ENCODE measurements at places on chromosomes 11 and 22.

- DNase-seq: no peak
Observed at GRCh38 chr22:47213571-47214230, 451.3 kb downstream of the TBC1D22A start.

DNA sequence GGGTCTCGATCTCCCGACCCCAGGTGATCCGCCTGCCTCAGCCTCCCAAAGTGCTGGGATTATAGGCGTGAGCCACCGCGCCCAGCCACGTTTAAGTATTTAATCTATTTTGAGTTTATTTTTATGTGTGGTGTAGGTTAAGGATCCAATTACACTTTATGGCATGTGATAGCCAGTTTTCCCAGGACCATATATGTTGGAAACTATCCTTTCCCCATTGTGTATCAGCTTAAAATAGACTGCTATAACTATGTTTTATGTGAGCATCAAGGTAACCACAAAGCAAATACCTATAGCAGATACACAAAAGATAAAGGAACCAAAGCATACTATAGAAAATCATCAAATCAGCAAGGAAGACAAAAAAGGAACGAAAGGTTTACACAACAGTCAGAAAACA lies 42.4 kb downstream of the TTC28 start:
- no peak for DNase-seq

DNA sequence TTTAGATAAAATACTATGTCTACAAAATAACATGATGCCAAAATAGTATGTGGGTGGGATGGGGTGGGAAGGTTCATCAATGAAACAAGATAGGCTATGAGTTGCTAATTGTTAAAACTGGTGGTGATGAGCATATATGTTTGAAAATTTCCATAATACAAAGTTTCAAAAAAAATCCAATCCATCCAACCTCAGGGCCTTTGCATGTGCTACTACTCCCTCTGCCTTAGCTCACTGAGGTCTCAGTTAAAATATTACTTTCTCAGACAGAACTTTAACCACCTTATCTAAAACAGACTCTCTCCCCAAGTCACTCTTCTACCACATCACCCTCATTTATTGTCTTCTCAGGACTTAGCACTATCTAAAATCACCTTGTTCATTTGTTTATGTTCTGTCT lies 201.1 kb downstream of the TTC28 start:
- DNase-seq: no peak

DNA sequence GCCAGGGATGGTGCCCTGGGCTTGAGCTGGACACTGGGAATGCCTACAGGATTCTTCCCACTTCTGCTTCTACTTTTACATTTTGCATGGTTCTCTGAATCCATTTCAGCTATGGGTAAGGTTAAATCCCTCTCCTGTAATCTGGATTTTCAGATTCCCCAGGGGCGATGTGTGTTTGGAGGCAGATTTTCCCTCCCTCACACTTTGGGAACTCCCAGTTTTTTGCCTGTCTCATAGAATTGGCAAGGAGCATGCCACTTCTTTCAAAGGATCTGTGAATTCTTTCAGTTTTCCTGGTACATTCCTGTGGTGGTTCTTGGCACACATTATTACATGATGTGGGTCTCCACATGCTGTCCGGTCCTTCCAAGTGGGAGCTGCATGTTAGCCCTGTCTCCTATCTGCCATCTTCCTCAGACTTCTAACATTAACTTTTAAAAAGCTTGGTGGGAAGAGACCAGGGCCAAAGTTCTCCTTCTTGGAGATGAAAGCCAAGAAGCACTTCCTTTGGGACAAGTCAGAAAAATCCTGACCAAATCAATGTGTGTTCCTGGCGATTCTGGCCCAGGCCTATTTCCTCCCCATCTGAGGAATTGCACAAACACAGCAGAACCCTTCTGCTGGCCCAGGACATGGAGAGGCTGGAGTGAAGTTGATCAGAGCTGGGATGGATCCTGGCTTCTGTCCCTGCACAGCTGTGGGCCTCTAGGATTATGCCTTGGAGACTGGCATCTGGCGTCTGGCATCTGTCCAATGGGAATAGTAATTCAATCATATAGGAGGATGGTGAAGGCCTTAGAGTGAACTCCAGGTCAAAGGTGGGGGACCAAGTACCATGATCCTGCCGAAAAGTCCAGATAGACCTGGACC lies 5.4 kb upstream of the APOL2 start:
- no peak for DNase-seq

DNA sequence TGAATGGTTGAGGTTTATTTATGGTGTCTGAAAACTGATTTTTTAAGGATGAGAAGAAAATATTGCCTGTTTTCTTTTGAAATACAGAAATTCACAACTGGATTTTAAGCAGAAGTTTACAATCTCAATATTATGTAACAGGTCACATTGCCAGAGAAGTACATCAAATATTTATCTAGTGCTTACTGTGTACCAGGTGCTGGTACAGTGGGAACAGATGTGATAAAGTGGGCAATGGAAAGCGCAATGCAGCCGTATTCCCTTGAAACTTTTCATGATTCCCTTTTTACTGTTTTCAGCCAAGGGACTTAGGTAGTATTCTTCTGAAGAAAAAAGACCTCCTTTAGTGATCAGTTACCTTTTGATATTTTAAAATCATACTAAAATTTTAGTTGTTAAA lies 49.6 kb downstream of the TTC17 start:
- DNase-seq: no peak

DNA sequence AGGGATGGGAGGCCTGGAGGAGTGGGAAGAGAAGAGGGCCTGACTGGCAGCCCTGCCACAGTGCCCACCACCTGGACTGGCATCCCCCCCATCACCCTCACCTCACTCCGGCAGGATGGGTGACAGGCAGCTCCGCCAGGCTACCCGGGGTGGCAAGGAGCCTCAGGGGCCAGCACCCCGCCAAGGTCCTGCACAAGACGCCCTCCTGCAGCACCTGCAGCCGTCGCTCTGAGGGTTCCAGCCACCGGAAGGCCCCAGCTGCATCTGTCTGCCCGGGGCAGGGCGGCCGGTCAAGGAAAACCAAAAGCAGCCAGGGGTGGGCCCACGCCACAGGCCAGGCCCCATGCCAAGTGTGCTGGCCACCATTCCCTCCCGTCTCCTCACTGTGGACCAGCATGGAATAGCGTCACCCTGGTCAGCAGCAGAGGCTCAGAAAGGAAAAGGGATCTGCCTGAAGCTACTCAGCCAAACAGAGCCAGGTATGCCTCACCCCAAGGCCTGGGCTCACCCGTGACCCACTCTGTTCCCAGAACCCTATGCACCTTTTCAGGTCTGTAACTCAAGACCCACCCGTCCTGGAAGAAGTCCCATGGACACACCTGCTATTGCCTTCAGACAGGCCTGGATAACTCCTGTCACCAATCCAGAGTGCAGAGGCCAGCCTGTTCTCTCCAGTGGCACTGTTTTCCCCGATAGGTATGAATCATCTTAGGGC lies 7.0 kb downstream of the RHBDD3 start:
- no peak for DNase-seq

- no peak for DNase-seq
Observed at GRCh38 chr11:69386594-69387408, 92.8 kb downstream of the MYEOV start.

Data from brain pericyte (primary cell).